ENCODE measurements at places on chromosomes 11 and 22. TPM values are rescaled to one million over a fixed set of nuclear protein-coding genes. Genes with fewer than 3 reads are reported as not detected.

GRK3 gene
- 1.3 TPM for total RNA-seq

TESMIN gene
- total RNA-seq, result 2.0 TPM

YPEL1 gene
- total RNA-seq, result 2.3 TPM

MDK gene
- total RNA-seq, result 44.6 TPM

ZBTB16 gene
- total RNA-seq, result not detected
